ENCODE measurements at places on chromosomes 11 and 22.

GRCh38 chr11:71420455-71421241, 27.5 kb downstream of the DHCR7 start:
- DNase-seq, result no peak

DNA sequence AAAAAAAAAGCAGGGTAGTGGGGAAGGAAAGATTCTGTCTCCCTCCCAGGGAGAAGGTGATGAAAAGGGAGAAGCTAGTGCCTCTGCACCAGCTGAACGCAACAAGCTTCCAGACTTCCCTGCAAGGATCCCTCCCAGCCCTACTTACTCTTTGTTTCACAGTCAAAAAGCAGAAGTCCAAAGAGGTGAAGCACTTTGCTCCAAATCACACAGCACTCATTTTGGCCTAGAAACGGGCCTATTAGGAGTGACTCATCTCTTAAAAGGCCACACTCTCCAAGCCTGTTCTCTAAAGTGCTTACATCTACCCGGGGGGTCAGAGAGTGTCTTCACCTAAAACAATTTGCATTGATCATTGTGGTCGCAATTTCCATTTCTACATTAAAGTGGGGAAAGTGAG, 17.7 kb upstream of the GRK3 start:
- DNase-seq, result no peak

DNA sequence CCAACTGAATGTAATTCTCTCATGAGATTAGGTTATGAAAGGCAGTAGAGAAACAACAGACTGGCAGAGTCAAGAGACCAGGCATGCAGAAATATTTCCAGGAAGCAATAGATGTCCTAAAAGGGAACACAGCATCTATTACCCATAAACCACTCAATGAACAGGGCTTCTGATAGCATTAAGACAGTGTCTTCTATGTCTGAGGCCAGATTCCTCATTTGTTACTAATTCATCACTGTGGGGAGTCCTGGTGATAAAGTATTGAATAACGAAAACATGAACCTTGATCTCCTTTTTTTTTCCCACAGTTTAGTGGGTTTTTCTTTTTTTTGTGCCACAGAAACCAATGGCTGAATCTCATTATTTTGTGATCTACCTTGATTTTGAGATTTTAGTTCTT, 339.0 kb downstream of the METTL15 start:
- DNase-seq, result no peak

DNA sequence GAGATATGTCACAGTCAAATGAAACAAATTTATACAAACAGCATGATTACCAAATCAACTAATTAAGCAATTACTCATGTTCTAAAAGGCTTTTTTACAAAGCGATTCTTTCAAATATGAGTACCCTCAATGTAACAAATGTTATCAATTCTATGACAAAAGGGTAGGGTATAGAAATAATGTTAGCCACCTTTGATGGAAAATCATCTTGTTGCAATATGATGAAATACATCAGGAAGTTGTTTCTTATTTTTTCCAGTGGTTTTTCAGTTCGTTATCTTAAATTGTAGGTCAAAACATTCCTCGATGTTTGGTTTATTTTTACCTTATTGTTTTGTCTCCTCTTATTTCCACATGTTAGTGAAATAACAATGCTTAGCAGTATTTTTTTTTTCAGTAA, 6.5 kb downstream of the ARHGEF12 start:
- no peak for DNase-seq

DNA sequence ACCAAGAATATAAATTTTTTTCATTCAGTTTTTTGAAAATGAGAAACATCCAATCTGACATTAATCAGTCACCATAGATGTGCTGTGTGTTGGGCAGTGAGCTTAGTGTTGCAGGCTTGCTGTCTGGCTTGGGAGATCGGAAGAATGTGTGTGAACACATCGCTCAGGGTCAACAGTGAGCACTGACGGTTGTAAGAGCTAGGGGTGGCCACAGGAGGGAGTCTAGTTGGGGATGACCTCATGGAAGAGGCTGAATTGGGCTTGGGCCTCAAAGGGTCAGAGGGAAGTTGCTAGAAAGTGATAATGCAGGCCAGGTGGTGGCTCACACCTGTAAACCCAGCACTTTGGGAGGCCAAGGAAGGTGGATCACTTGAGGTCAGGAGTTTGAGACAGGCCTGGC, 375.4 kb downstream of the DDX10 start:
- no peak for DNase-seq

DNA sequence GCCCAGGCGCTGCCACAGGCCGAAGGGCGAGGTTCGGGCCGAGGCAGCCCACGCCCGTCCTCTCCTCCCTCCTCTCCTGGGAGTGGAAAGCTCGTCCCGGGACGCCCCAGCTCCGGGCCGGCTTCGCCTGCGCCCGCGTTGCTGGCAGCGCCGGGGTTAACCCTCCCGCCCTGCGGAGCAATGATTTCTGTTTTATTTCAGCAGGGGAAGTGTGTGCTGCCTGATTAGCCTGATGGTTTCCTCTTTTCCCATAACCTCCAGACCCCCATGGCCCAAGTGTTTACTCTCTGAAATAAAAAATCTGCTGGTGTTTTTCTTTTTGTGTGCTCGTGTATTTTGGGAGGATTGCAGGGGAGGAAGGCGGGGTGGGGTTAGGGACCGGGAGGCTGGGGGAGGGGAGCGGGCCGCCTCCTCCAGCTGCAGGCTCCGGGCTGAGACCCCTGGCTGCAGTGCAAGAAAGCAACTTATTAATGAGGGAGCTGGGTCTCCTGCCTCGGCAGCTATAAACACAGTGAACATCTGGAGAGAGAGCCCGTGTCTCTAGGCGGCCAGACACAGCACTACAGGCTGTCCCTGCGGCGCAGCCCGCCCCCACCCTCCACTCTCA, 38.6 kb downstream of the ETS1 start:
- no peak for DNase-seq

- no peak for DNase-seq
Observed at GRCh38 chr11:24356501-24356900, 140.4 kb upstream of the LUZP2 start.

GRCh38 chr11:78791964-78792363, 217.3 kb upstream of the NARS2 start:
- DNase-seq, result no peak

- no peak for DNase-seq
Observed at GRCh38 chr11:407651-408123, 7.1 kb downstream of the SIGIRR start.

GRCh38 chr11:32105871-32106560, 15.1 kb downstream of the RCN1 start:
- no peak for DNase-seq

DNA sequence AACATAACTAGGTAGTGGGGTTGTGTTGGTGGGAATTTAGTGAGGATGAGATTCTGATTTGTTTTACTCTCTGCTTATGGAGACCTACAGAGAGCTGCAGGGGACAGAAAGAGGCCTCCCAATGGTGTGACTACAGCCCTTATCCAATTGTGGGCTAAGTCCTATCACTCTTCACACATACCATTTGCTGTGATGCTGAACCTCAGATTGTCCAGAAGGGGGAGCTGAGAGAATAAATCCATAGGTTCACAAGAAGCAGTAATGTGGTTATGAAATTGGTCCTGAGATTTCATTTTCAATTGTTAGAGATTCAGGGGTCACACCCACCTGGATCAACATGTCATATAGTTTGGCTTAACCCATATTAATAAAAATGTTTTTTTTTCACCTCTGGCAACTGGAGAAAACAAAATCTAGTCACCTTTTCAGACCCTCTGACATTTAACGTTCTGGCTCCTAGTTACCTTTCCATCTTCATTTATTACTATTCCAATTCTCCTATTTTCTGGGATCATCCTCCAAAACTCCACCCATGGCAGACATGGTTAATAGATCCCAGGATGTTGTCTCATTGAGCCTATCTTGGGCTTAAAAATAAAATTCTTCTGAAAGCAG, 53.3 kb upstream of the PTPN5 start:
- no peak for DNase-seq

DNA sequence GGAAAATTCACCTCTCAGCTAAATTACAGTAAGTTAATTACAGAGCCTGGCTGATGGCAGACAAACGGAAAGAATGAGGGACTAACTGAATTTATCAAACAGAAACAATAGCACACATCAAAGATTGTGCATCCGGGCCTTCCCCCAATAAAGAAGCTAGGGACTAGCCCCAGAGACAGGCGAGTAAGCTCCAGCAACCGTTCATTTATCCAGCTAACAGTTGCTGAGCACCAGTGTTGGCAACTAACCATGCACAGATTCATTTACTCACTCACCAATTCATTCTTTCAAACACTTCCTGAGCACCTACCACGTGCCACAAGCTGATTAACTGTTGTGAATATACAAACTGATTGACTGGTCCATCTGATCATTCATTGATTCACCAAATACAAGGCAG, 51.2 kb downstream of the SMCO4 start:
- no peak for DNase-seq

DNA sequence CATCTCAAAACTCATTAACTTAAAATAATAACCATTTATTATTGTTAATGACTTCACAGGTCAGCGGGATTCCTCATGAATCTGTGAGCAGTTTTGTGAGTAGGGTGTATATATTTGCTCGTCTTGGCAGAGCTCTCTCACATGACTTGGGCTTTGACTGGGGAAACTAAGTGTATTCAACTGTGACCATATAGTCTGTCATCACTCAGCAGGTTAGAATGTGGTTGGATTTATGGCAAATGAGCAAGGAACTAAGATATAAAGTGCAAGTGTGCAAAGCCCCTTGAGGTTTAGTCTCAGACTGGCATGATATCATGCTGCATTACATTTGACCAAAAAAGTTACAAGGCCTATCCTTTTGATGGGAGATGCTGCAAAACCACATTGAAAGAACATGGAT, 254.8 kb downstream of the CNTN5 start:
- DNase-seq, result no peak
